ENCODE measurements at places on chromosomes 4 and X. TPM values are rescaled to one million over a fixed set of nuclear protein-coding genes. Genes with fewer than 3 reads are reported as not detected.

DNA sequence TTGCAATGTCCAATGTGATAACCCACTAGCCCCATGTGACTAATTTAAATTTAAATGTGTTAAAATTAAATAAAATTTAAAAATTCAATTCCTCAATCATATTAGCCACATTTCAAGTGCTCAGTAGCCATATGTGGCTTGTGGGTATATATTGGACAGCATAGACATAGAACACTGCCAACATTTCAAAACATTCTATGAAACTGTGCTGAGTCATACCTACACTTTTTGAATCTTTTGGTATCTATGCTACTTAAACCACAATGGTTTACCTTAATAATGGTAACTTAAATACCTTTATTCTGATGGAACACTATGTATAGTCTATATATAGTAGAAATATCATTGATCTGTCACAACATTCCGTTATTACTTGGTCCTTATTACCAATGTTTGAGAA is 223.4 kb upstream of the ATOH1 start:
- DNase-seq: no peak

DNA sequence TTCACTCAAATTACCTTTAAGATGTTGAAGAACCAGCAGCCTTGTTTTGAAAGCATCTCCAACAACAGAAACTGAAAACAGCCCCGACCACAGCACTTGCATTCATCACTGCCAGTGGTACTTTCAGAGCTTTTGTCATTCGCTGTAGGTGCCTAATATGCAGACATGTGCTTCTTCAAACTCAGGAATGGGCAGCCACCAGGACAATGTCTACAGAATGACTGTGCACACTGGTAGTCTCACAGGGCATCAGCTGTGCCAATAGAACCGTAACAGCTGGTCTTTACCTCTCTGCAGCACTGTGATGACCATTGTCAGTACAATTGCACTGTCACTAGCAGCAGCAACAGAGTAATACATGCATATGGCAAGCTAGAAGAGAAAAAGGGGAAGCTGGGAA is 1149.7 kb downstream of the STPG2 start:
- DNase-seq: no peak

DNA sequence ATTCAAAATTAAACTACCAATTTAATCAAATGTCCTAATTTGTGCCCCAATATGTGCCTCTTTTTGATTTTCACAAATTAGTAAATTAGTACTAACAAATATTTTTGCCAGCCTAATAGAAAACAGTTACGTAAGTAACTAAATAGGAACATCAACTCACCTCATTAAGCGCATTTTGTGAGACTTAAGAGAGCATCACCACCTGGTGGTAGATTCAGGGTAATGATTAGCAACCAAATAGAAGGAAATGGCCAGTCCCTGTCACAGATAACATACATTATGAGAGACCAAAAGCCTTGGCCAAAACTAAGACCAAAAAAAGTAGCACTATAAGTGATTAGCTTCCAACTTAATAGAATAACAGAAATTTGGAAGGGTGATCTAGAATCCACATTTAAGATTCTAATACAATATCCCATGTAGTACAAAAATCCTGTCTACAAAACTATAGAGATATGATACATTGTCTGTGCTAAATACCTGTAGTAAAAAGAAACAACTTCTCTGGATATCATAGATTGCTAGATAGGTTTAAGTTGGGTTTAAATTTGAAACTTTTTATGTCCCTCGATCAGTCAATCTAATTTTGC is 46.7 kb downstream of the C4orf46 start:
- peak; percentile 24 for DNase-seq

GRCh38 chr4:7872264-7872771 is 67.3 kb downstream of the AFAP1 start:
- no peak for DNase-seq

- no peak for DNase-seq
Measured at GRCh38 chrX:37075892-37076595, 67.9 kb downstream of the FAM47C start.

The APBB2 gene
- 15.5 TPM for total RNA-seq

- no peak for DNase-seq
Measured at GRCh38 chrX:154727418-154727817, 23.5 kb downstream of the GAB3 start.

GRCh38 chrX:136271300-136271699 is 20.1 kb upstream of the MAP7D3 start:
- no peak for DNase-seq

The VSIG1 gene
- 2.6 TPM for total RNA-seq

DNA sequence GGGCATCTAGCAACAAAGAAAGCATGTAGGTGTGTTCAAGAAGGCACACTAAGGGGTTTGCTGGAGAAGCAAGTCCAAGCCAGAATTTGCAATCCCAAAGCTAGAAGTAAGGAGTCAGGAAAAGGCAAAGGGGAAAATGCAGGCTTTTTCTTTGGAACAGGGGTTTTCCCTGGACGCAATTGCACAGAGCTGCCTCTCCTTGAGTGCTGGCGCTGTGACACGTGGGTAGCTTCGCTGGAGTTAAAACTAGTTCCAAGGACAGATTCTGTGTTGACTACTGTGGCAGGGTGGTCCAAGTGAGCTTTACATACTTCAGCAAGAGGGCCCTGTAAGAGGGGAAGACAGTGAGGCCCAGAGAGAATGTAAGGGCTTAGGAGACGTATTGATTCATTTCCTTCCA is 277.1 kb downstream of the ADGRA3 start:
- DNase-seq: no peak

The NMU gene
- total RNA-seq: 4.1 TPM

DNA sequence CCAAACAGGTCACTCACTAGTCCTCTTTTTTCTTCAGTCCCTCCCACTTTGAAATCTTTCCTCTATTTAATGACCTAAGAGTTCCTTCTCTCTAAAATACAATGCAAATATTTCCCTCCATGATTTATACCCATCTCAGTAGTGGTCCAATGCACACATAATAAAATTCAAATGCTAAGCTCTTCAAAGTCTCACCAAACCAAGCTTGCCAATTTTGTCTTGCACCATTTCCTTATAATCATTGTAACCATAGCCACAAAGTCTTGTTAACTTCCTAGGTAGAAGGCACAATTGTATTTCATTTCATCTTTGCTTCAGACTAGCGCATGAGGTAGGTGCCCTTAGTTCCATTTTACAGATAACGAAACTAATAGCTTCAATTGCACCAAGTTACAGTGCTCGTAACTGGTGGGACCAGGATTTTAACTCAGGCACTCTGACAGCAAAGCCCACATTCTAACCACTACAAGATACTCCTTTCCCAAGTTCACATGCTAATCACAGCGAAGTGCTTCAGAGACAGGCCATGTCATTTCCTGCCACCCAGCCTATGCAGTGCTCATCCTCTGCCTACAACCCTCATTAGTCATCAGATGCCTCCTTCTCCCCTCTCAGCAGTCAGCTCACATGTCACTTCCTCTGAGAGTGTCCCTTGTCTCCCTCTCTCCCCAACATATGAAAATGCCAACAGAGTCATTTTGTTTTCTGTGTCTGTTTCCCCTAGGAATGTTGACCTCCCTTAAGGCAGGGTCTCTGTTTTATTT is 66.9 kb upstream of the PPARGC1A start:
- DNase-seq: no peak

DNA sequence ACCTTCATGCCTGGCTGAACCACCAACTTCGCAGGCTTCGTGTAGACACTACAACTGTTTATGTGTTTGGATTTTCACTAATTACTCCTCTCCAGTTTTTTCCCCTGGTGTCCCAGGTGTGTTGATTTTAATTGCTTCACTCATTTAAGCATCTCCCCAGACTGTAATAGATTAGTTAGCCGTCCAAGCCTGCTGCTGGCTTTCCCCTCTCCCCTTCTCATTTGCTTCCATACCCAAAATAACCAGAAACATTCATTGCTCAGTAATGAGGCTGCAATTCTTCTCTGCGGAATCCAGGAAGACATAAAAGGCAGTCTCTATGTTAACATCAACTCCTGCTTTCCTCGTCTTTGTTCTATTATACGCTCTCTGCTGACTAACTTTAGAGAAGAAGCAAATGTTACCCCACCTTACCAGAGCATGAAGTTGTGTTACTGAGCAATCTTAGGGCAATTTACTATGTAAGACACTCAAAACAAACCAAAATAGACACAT is 37.9 kb upstream of the SCRG1 start:
- no peak for DNase-seq

DNA sequence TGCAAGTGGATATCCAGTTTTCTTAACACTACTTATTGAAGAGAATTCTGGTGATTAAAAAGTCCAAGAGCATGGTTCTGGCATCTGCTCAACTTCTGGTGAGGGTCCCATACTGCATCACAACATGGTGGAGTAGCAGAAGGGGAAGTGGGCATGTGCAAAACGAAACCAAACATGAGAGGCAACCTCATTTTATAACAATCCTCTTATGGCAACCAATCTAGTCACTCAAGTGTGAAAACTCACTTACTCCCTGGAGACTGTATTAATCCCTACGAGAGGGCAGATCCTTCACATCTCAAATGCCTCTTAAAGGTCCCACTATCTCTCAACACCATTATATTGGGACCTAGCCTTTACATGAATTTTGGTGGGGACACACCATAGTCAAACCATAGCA is 55.4 kb upstream of the TRO start:
- DNase-seq: no peak

GRCh38 chr4:23855912-23856605 is 33.8 kb downstream of the PPARGC1A start:
- DNase-seq: peak; percentile 25

The TRO gene
- total RNA-seq: not detected

The IGSF1 gene
- not detected for total RNA-seq

The GLRA2 gene
- not detected for total RNA-seq

Measured in Calu3 (cell line).